ENCODE measurements at places on chromosomes 5 and 9.

DNA sequence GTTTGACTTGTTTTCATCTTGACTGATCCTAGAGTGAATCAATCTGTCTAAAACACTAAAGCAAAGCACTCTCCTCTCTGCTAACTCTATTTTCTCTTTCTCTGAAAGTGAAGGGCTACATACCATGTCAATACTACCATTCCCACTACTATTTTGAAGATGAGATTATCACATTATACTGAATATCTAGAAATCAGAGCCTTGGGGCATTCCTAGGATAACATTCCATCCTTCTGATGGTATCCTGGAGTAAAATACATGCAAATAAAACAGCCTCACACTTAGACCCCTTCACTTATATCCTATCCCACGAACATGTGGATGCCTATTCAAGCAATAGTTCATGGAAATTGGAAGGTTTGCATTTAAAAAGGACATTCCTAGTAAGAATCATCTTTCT lies 309.3 kb upstream of the ACTBL2 start:
- no peak for DNase-seq

DNA sequence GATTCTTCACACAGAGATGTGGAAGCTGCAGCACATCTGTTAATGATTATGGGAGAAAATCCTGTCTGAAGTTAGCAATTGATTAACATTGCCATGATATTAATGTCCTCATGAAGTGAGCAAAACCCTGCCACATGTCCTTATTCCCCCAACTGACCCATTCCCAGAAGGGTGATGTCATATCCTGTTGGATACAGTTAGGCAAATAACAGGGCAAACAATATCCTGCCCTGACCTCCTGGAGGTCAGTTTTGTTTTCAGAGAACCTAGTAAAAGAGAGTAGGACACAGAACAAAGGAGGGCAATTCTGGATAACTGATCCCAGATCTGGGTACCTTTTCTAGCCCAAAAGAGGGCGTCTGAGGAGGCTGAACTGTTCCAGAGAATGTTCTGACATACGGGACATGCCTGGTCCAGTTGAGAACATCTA lies 11.0 kb downstream of the ABLIM3 start:
- no peak for DNase-seq

DNA sequence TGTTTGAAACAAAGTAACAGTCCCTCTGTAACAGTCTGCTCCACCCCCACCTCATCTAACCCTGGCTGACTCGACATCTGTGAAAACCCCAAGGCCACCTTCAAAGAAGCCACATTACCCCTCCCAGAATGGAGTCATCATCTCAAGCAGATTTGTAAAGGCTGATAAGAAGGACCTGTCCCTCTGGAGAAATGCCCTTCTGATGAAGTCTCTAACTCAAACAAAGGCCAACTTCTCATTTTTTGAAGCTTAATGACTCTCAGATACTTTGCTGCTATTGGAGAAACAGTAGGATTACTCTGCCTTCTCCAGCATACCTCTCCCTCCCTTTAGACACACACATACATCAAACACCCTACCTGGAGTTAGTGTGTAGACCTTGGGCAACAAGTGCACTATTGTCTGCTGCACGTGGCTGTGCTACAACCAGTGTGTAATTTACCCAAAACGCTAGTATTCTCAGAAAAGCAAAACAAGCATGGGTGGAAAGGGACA lies 5.3 kb upstream of the SUSD1 start:
- DNase-seq = no peak

GRCh38 chr5:135851915-135852845 lies 17.7 kb downstream of the SLC25A48 start:
- DNase-seq = no peak

Data from SK-N-SH (cell line).